ENCODE measurements at places on chromosomes 2 and 18.

- peak; percentile 93 for DNase-seq
Observed at GRCh38 chr2:216583147-216583546, 50.1 kb upstream of the IGFBP2 start.

GRCh38 chr18:6859676-6860422 is 130.3 kb downstream of the ARHGAP28 start:
- peak; percentile 38 for DNase-seq

DNA sequence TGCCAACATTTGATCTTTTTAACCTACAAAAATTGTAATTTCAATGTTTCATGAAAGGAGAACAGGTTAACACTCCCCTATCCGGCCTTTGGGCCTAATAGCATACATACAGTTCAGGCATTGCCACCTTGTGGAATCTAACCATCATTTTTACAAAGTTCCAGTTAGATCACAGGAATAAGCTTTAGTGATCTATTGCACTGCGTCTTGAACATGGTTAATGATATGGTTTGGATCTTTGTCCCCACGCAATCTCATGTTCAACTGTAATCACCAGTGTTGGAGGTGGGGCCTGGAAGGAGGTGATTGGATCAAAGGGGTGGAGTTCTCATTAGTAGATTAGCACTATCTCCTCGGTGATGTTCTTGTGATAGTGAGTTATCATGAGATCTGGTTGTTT is 58.2 kb upstream of the NEUROD1 start:
- no peak for DNase-seq

GRCh38 chr18:5238371-5238976 is 41.4 kb upstream of the AKAIN1 start:
- DNase-seq = peak; percentile 40

DNA sequence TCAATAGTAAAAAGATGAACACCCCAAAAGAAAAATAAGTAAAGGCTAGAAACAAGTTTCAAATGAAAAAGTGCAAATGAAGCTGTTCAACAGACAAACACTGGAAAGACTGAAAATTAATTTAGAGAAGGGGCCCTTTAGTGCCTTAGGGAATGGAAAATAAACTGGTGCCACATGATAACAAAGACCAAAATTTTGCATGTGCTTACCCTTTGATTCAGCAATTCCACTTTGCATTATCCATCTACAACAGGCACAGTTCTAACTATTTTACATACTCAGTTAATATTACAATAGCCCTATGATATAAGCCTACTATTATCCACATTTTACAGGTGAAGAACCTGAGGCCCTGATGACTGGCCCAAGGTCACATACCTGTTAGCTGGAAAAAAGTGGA is 183.9 kb downstream of the NBAS start:
- no peak for DNase-seq

GRCh38 chr2:120251880-120252224 is 800 bp upstream of the RALB start:
- peak; percentile 25 for DNase-seq

DNA sequence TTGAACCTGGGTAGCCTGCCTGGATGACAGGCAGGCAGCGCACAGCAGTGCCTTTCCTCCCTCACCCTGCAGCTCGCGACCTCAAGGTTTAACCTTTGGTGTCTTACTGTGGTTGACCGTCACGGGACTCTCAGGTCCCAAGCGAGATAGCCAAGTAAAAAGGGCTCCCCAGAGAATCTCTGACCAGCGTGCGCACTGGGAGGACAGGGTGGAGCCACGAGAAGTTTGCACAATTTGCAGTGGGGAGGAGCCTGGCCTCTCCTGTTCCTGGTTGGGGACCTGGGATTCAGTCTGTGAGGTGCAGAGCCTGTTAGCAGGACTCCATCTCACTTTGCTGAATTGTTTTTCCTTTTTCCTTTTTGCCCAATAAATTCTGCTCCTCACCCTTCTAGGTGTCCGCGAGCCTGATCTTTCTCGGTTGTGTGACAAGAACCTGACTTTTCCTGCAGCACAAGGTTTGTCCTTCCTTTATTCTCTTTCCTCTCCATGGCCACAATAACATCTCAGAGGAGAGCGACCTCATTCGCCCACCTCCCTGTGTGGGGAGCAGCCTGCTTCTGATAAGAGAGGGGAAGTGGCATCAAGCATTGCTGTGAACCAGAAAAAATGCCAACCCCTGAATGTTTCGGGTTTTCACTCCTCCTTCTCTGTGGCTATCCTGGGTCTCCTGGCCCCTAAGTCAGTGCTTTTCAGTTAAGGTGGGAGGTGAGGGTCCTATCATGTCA is 36.2 kb downstream of the POU3F3 start:
- DNase-seq = no peak

GRCh38 chr2:190742431-190742830 is 93.5 kb downstream of the NAB1 start:
- no peak for DNase-seq

GRCh38 chr2:31101701-31102100 is 36.5 kb downstream of the GALNT14 start:
- DNase-seq = no peak

DNA sequence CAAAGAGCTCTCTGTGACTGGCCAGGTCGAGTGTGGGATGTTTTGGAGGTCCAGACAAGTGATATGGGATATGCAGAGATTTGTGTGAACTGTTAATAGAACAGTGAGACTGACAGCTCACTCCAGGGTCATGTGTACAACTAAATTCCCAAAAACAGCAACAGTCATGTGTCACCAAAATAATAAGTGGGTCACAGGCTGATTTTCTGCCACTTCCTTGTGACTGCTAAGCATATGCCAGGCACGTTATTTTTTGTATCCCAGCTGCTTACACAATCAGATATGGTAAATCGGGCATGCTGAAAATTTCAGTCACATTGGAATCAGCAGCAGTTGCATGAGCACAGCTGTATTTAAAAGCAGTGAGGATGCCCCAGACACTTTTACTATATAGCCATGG is 198.7 kb downstream of the PTGR3 start:
- no peak for DNase-seq
